Stimulated activated CD4-positive, alpha-beta T cell treated with anti-CD3 and anti-CD28 coated beads, Interleukin-1b, Interleukin-23, amount 100 ng/mL, for 1 hour (primary cell): ENCODE measurements at places on chromosomes 5 and 9.

- DNase-seq, result no peak
Measured at GRCh38 chr9:111005746-111006470, 32.4 kb downstream of the LPAR1 start.

DNA sequence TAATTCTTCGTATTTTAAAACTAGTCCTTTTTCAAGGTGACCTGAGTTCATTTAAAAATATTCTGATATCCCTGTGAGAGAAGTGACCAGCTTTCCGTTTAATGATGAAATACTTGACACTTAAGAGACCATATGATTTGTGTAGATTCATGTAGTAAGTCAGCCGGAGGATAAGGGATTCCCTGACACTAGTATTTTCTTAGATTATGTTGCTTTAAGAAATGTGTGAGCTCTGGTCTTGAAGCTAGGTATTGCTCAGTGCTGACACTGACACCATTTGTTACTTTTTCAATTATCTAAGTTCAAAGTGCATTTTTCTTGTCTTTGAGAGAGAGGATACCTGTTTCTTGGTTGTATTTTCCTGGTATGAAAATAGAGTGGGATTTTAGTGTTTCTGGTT, 4.2 kb downstream of the NIPBL start:
- no peak for DNase-seq

DNA sequence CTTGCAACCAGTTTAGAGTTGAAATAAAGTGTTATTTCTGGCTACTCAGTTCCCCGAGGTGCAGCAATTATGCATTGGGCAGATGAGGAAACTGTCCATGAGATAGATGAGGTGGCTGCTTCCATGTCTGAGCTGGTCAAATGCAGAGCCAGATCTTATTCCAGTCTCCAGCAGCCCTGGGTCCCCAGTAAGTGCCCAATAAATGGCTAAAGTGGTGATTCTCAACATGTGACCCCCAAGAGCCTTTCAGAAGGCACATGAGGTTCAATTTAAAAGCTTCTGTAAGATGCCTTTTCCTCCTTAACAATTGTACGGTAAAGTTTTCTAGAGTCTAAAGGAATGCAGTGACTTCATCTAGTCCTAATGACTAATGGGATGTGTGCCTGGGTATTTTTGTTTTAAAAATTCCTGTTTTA, 17.5 kb downstream of the ATOX1 start:
- no peak for DNase-seq

DNA sequence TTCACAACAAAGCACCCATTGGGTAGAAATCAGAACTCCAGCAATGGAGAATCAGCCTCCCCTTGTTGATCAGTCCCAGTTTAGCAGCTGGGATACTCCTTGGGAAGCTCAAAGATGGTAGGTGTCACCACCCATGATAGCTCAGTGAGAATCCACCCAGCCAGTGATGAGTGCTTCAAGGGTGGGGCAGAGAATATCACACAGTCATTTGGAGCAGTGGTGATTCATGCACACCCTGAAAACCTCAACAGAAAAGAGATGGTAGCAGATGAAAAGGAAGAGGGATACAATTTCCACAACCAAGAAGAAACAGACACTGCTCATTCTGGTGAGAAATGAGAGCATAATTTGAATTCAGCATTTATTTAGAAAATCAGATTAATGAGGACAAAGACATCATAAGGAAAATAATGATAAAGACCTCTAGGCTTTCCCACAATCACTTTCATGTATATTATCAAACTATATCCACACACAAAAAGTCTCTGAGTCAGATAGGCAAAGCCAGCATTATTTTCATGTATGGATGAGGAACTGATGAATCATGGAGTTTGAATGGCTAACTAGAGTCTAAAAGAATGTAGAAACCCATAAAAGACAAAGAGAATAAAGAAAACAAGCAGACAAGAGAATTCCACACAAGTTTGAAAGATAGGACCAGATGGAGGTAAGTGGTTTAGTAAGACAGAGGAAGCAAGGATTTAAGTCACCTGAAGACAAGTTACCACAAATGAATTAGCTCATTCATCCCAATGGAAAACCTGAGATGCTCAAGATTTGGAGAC, 82.9 kb downstream of the FEM1C start:
- DNase-seq, result no peak

GRCh38 chr9:113409883-113410206, 630 bp downstream of the POLE3 start:
- DNase-seq, result no peak

- no peak for DNase-seq
Measured at GRCh38 chr9:37220971-37221370, 100.6 kb downstream of the ZCCHC7 start.

- no peak for DNase-seq
Measured at GRCh38 chr9:101561740-101562139, 28.1 kb downstream of the RNF20 start.

- DNase-seq, result no peak
Measured at GRCh38 chr9:75911390-75911789, 20.9 kb downstream of the PCSK5 start.

- no peak for DNase-seq
Measured at GRCh38 chr9:37760416-37761161, 7.0 kb downstream of the TRMT10B start.
